ENCODE measurements at places on chromosomes 1 and 21.

DNA sequence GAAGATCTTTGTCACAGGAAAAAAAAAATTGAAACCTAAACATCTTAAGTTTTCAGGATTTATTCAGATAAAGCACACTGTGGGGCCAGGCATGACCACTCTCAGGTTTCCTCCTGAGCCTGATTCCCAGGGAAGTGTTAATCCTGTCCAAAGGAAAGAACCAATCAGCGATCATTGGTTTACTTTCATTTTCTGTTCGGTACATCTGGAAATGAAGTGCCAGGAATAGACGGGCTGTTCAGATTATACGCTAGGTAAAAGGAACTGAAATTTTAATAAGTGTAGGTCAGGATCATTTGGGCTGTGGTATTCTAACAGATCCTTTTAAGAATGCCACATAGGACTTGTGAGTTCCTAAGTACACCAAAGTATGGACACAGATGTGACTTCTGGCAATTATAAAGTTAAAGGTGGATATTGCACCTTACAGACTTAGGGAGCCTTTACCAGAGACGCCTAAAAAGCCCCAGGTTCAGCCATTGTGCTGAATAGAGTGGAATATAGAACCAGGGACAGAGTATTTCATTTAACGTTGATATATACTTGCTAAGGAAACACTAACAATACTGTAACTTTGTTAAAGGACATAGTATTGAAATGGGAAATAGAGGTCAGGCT lies 9.3 kb upstream of the CACYBP start:
- peak; percentile 56 for DNase-seq

DNA sequence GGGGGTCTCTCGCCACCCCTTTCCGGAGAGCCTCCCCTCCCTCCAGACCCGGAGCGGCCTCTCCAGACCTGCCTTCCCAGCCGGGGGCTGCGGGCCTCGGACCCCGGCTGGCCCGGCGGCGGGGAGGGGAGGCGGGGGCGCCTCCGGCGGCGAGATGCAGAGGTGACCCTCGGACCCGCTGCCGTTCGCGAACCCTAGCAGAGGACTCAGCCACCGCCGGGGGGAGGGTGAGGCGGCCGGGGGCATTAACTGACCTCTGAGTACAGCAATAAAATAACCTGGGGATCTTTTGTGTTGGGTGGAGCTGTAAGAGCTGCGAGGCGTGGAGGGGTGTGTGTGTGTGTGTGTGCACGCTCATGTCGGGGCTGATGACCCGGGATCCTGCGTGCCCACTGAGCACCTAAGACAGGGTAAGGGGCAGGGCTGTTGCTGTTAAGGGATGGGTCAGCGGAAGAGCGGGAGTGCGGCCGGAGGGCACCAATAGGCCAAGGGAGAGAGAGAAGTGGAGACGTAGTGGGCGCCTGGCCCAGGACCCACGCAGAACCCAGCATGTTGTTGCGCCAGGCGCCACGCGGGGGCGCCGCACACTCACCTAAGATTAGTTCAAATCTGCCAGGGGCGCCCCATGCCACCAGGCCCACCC lies 6.3 kb downstream of the HAPLN2 start:
- peak; percentile 63 for DNase-seq

GRCh38 chr1:81954534-81955020 lies 153.8 kb downstream of the ADGRL2 start:
- DNase-seq = no peak

DNA sequence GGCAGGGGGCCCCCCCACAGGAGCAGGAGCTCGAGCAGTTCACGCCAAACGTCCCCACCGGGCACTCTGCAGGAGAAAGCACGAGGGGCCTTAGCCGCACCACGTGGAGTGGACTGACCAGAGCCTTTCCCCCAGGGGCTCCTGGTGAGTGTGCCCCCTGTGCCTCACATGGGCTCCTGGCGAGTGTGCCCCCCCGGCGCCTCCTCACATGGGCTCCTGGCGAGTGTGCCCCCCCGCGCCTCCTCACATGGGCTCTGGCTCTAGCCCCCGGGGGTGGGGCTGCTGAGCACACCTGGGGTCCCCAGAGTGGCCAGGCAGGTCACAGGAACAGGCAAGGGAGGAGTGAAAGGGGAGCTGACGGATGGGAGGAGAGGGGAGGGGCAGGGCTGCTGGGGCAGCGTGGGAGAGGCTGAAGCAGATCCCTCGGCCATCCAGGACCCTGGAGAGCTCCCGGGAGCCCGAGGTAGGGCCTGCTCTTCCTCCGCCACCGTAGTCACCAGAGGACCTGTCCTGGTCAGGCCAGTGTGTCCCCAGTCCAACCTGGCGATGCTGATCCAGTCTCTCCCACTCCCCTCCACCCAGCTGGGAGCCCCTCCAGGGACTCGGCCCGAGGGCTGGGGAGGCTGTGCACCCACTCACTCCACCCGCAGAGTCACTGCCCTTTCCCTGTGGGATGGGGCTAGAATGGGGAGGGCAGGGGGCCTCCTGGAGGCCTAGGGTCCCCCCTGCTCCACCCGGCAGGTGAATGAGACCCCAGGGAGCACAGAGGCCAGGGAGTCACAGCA lies 47.6 kb downstream of the ARHGEF16 start:
- no peak for DNase-seq

DNA sequence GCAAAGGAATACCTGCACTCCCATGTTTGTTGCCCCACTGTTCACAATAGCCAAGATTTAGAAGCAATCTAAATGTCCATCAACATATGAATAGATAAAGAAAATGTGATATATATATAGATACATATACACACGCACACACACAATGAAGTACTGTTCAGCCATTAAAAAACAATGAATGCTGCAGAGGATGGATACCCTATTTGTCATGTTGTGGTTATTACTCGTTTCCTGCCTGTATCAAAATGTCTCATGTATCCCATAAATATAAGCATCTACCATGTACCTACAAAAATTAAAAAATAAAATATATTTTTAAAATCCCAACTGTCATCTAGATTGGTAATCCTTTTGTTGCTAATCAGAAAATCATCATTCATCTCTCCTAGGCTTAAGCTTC lies 634.8 kb upstream of the ADGRL2 start:
- DNase-seq = no peak

DNA sequence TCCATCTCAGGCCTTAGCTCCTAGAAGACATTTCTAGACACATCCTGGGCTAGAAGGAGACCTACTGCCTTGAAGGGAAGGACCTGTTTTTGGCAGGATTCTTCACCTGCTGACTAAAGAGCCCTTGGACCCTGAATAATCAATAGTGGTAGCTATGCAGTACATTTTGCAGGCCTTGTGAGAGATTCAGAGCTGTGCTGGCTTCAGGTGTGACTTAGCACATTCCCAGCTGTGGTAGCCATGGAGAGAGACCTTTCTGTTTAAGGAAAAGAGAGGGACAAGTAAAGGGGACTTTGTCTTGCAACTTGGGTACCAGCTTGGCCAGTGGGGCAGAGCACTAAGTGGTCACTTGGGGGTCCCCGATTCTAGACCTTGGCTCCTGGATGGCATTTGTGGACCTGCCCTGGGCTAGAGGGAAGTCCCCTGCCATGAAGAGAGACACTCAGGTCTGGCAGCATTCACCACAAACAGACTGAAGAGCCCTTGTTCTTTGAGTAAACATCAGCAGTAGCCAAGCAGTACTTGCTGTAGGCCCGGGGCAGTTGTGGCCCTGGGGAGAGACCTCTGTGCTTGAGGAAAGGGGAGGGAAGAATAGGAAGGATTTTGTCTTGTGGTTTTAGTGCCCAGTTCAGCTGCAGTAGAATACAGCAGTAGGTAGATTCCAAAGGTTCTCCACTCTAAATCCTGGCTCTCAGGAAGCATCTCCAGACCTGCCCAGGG lies 26.2 kb upstream of the CD1A start:
- no peak for DNase-seq

DNA sequence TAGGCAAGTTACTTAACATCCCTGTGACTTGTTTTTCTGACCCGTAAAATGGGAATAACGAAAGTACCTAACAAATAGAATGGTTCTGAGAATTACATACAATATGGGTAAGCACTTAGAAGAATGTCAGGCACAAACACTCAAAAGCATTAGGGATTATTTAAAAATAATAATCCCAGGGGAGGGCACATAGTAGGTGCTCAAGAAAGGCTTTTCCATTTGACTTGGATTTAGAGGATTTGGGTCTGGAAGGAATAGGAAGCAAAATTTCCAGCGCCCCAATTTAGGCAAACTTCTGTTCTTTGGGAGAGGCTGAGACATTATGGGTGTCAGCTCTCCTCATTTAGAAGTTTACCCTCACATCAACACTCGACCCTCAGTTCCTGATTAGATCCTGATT lies 115.5 kb downstream of the SYF2 start:
- no peak for DNase-seq

DNA sequence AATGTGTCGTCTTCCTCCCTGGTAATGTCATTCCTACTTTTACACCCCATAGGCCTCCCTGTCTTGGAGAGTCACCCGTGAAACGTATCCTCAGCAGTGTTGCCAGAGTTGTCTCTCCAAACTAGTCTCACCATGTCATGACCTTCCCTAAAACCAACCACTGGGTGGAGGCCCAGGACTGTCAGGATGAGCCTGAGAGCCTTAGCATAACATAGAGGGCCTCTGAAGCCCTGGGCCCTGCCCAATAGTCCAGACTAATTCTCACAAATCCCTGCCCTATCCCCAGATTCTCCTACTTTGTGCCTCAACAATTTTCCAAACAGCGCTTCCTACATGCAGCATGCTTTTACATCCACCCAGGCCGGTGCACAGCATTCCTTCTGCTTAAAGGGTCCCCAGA lies 29.3 kb upstream of the HSD3B1 start:
- no peak for DNase-seq

GRCh38 chr1:209720326-209720725 lies 15.7 kb downstream of the HSD11B1 start:
- no peak for DNase-seq

DNA sequence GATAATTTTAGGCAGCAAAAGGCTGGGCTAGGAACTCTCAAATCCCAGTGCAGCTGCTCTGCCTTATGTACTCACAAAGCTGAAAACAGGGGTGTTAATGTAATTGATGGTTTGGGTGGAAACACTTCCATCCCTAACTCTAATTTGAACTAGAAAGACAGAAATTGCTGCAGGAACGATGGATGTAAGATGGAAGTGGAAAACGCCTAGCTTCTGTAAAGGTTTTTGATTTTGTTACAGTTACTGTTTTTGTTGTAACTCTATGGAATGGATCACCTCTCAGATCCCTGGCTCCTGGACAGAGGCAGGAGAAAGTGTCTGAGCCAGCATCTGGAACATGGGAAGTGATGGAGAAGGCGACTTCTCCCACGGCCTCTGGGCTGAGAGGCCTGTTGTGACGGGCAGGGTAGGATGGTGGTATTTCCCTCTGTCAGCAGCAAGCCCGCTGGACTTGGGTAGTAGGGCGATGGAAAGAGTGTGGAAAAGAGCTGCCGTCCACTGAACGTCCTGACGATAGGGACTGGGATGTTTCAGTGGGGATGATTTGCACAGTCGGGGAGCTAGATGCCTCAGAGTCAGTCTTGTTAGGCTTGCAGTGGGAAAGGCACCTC lies 1.6 kb downstream of the TRAF5 start:
- DNase-seq = no peak

DNA sequence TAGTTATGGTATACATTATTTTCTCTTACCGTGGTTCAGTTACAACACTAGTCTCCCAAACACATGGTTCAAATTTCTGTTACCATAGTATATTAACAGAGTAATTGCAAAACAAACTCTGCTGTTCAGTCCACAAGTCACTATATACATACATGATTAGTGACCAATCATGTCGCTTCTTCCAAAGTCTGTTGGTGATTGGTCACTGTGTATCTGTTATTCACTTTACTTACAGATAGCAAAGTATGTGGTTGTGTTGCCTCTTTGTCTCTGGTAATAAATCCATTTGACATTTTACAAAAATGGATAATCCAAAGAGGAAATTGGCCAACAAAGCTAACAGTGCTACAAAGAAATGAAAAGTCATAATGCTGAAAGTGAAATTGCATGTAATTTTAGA lies 107.2 kb downstream of the RABGAP1L start:
- no peak for DNase-seq

GRCh38 chr1:194013561-194013960 lies 827.1 kb upstream of the B3GALT2 start:
- DNase-seq = no peak

- no peak for DNase-seq
These were observed 1.4 kb upstream of the TBX19 start for GRCh38 chr1:168279253-168279652.

DNA sequence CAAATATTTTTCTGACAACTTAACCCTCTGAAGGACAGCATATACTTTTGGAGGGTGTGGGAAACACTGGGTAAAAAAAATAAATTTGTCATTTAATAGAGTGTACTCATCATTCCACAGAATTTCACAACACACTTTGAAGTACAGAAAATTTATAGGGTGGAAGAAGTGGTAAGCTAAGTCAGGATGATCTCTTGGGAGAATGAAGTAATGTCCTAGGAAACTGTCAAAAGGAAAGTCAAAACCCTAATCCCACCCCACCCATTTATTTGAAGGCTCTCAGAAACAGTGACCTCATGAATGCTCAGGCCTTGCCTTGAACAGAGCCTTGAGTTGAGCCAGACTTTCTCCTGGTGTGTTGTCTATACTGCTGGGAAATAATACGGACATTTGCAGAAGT lies 7.3 kb upstream of the UAP1 start:
- DNase-seq = no peak

DNA sequence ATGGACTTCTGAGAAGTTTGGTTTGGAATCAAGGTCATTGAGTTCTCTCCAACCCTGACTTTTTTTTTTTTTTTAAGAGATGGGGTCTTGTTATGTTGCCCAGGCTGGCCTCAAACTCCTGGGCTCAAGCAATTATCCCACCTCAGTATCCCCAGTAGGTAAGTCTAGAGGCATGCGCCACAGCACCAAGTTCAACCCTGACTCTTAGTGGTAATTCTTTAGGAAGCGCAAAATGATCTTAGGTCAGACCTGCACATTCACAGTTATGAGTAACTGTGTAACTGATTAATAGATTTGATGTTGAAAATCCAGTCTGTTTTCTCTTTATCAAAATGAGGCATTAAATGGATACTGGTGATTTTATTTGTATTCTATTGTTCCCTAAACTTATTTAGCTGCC lies 95.9 kb downstream of the GREM2 start:
- DNase-seq = no peak

DNA sequence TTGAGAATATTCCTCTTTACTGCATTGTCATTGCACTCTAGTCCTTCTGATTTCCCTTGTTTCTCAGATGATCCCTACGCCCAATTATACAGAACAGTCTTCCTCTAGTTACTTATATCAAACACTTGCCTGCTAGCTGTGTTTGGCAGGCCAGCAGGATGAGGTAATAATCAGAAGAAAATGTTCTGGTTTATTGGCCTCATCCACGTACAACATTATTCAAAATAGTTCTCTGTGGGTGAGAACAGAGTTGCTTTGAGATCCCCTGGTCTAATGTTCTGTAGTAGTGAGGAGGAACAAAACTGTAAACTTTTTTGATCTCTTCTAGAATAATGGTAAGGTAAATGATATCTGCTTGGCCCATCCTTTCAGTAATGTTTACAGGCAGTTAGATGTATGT lies 22.3 kb upstream of the C1orf105 start:
- no peak for DNase-seq
